ENCODE measurements at places on chromosomes 5 and 9.

GRCh38 chr5:126066836-126067235 lies 356.4 kb upstream of the GRAMD2B start:
- no peak for DNase-seq

DNA sequence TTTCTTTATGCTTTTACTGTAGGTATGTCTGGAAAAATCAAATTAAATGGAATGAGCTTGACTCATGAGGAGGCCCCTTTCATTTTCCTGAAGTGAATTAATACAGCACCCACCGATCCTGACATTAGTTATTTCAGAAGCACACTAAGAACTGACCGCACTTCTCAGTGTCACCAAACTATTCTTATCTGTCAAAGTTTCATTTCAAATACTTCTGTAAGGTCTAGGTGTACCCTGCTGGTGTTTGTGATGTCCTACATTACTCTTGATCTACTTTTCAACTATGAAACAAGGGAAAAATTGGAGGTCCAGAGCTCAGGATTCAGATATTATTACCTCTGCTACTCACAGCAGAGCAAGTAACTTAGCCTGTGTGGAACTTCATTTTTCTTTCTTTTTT lies 1.8 kb upstream of the TEK start:
- no peak for DNase-seq

DNA sequence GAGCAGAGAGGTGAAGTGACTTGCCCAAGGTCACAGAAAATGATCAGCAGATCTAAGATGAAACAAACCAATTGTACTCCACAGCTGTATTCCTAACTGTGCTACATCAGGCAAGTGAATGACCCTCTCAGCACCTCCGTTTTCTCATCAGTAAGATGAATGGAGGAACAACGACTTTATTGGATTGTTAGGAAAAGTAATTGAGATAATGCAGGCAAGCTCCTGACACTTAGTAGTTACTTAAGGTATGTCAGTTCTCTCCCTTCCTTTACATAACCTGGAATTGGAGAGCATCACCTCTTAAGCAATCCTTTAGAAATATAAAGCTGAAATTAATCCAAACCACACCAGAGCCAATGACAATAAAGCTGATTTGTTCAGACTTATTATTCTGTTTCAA lies 451.2 kb upstream of the CD180 start:
- no peak for DNase-seq

DNA sequence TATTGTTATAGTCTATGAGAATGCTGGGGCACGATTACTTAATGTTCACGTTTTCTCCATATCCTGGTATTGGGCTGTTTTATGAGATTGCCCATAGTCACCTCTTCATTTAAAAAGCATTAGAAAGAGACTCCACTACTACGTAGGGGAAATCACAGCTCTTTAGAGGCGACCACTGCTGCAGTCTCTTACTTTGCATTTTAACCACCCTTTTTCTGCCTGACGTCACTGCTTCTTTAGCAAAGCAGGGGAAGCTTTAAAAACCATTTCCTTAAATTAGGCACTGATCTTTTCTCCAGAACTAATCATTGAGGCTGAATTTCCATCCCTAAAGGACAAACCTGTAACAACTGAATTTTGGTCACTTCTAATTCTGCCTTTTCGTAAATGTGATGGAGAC lies 38.9 kb downstream of the ZNF608 start:
- peak; percentile 63 for DNase-seq

DNA sequence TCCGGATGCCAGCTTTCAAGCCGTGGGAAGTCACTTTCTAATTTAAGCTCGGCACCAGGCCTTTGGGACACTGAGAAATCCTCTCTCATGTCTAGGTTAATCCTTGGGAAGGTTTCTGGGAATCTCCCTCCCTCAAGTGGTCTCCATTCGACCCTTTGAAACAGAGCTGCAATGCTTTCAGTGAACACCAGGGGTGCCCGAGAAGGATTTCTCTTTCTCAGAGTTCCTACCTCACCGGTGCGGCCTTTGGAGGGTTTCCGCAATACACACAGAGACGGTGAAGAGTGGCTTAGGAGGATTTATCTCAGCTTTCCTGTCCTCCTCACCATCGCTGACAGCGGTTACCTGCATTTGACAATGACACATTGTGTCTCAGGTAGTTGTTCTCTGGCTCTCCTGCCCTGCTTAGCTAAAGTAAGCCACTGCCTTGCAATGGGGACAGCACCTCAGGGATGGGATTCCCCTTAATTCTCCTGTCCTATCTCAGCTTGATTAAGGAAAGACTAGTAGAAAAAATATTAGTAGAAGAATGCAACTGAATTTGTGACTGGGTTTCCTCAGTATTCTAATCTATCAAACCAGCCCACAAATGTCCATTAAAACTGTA lies 180.6 kb downstream of the GABRG2 start:
- no peak for DNase-seq

DNA sequence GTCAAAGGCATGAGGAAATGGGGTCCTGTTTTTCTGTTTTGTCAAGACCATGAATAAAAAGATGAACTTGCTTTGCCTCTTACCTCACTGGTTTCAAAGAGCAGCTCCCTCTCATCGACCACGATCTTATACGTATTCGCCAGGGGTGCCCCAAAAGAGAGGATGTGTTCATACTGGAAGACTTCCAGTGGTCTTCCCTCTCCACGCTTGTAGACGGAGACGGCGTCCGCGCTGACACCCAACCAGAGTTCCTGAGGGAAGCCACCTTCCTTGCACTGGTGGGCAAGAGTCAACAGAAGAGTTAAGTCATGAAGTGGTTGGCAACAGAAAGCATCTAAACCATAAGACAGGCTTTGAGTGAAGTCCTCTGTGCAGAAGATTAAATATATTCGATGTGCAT lies 51.4 kb upstream of the RETREG1 start:
- DNase-seq = no peak

DNA sequence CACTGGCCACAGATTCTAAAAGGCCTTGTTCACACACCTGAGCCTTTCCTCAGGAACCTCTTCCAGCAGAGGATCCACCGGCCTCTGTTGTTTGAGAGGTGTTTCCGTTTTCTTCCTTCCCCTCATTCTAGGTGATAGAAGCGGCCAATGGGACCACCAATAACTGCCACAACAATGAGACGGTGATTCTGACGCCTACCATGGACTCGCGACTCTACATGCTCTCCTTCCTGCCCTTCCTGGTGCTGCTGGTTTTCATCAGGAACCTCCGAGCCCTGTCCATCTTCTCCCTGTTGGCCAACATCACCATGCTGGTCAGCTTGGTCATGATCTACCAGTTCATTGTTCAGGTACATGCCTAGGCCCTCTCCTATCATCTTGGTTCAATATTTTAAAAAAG lies 20.2 kb downstream of the SLC36A1 start:
- DNase-seq = no peak

DNA sequence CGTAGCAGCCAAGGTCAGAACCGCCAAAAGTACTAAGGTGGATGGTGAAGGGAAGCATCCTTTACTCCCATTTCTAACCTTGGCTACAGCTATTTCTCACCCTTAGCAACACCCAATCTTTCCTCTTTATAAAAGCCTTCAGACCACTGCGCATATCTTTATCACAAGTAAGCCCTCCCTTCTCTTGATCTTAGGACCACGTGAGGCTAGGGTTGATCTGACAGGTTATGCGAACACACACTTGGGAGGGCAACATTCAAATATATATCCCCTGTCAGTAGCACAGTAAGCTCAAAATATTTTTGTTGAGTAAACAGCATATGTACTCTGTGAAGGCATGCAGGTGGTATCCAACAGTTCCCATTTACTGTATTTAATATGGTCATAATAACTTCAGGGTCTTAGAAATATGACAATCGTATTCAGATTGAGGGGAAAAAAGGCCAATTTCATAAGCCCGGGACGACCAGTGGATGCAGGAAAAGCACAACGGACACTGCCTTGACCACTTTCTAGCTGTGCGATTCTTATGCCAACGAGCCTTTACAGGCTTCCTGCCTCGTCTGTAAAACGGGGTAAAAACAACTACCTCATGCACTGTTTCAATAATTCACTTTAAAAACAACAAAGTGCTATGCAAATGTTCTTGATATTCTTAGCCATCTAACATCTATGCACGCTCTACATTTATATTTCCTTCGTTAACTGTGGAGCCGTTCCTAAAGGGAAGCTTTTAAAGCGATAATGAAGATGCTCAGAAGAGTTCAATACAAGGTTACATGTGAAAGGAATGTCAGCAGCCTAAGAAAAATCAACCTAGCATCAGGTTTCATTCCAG lies 1.3 kb downstream of the ARSB start:
- DNase-seq = peak; percentile 64

GRCh38 chr9:21317956-21318923 lies 13.1 kb upstream of the IFNA5 start:
- DNase-seq = no peak

DNA sequence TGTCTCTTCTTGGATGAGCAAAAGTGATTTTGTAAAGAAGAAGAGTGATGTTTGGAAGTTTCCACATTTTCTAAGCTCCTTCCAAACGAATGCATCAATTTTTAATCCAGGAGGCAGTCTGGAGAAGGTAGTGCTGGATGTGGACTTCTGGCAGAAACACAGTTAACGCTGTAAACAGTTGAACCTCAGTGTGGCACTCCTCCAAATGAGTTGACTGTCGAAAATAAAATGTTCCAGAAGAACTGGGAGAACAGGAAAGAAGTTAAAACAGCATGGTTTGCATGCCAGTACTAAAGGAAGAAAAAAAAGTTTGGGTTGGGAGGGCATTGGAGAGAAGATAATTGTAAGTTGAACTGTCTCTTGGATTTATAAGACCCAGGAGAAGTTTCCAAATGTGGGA lies 6.5 kb downstream of the ZNF462 start:
- DNase-seq = no peak

DNA sequence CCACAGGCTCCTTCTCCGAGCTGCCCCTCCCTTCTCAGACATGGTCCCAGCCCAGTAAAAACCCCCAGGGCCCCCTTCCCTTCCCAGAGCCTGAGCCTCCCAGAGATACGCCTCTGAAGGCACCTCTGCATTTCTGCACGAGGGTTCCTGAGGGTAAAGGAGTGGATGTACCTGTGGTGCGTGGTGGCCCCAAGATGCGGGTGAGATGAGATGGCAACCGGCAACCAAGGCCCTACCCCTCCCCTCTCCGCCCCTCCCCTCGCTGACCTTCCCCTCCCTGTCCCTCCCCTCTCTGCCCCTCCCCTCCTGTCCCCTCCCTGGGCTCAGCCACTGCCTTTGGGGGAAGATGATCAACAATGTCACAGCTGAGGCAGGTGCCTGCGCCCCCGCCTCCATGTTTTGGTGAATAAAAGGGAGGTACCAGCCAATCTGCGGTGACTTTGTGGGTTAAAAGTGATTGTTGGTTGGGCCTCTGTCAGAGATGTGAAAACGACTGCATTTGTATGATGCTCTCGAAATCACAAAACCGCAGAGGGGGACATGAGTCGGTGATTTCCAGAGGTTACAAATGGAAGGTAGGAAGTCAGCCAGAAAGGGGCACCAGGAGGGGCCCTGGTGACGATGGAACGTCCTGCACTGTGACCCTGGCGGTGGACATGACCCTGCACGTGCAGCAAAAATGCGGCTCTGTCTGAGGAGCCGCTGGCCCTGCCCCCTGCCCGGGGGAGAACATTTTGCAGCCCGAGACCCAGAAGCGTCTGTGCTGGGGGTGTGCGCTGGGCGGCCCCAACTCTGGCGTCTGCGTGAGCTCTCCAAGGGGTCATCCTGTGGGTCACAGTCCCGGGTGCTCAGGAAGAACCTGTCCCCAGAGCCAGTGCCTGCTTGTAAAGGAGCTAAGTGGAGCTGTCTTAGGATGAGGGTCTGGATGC lies 3.7 kb downstream of the LCN9 start:
- no peak for DNase-seq

GRCh38 chr9:135797507-135798262 lies 95.7 kb downstream of the KCNT1 start:
- peak; percentile 44 for DNase-seq

DNA sequence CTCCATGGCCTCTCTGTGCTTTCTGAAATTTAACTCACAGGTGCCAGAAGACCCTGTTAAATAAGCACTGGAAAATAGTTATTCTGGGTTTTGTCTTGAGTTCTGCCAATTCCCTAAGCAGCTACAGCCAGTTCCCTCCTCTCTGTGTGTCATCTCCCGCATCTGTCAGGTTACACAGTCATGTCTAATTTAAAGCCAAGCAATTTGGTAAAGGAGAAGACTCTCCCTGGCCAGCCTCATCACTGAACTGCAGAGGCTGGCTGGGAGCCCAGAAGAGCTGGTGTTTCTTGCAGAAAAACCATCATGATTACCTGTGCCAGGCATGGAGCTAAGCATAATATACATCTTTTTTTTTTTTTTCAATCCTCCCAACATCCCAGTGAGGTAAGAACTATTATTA lies 141.3 kb upstream of the ZNF366 start:
- DNase-seq = no peak

DNA sequence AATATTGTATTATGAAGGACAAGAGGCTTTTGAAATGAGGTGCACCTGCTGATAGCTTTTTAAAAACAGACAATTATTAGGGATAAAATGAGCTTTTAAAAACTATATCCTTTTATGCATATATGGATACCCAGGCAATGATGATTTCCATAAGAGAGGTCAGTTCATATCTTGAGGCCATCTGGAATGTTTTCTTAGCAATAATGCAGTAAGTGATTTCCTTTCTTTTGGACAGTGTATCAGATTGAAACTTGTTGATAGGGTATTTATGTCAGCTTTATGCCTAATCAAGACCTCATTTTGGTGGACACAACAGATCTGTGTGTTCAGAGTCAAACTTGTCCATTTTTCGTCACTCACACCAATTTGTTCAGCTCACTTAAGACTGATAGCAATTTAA lies 413.5 kb upstream of the WWC1 start:
- no peak for DNase-seq

DNA sequence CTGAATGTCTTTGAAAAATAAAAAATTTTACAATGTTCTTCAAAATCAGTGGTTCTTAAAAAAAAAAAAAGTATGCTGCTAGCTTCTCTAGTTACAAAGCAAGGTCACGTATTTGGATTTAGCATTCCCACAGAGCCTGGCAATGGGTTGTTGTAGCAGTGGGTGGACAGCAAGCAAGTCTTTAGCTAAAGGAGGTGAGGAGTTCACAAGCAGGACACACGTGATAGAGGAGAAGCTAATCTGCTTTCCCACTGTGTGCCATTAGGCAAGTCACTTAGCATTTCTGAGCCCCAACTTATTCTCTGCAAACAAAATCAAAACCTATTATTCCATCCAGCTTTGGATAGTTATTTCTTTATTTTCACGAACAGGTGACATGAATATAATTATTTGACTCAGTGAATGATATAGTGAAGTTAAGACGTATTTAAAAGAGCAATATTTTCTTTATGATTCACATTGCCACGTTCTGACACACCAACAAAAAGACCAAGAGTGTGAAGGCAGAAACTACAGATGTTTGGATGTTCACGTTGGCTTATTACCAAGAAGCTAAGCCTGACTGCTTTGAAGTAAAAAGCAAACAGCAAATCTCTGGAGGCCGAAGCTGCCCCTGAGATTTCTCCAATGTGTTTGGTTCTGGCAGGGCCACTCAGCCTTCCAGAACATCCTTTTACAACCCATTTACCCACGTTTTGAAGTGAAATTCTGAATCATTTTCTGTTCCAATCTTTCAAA lies 612.1 kb upstream of the CDH6 start:
- no peak for DNase-seq

Data from germinal center (tissue), 1 donor.